ENCODE measurements at places on chromosomes 4 and X.

- DNase-seq, result no peak
Measured at GRCh38 chrX:70453024-70453618, 8.5 kb downstream of the DLG3 start.

- DNase-seq, result no peak
Measured at GRCh38 chrX:29813174-29813573, 402.2 kb upstream of the MAGEB2 start.

DNA sequence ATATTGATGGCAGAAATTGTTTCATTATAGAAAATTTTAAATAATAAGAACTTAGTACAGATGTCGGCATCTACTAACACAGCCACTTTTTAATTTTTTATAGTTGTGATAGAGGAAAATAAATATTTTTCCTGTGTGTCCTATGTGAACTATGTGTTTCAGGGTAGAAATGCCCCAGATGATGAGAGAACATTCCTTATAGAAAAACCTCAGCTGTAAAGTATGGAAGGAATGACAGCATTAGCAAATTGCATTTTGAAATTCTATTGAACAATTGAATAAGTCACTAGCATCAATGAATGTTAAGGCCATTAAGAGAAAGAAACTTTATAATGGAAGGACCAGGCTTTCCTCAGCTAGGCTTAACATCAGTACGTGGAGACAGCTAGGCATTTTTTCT, 149.2 kb downstream of the CFAP299 start:
- no peak for DNase-seq

DNA sequence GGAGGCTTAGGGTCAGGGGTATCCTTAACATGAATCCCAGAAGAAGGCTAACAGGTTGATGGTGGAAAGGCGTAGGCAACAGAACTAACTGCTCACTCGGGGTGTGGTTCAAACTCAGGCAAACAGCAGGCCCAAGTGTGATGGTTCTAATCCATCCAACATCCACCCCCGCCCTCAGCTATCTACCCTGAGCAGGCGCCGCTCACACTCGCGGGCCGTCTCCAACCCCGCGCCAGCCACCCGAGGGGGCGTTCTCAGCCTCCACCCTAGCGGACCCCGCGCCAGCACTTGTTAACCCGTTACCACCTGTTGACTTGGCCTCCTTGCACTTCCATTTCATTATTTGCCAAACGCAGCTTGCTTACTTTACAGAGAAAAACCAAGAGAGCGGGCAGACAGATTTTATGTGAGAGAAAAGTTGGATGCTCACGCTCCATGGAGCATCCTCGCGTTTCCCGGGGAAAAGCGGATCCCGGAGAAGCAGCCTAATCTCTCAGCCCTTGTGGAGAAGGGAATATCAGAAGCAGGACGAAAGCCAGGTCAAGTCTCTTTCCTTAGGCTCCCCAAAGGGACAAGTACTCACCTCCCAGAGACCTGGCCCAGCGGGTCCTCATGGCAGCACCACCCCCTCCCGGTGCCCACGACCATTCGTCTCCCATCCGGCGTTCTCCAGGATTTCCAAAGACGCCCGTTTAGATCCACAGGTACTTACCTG, 773 bp downstream of the SNCA start:
- DNase-seq, result no peak

DNA sequence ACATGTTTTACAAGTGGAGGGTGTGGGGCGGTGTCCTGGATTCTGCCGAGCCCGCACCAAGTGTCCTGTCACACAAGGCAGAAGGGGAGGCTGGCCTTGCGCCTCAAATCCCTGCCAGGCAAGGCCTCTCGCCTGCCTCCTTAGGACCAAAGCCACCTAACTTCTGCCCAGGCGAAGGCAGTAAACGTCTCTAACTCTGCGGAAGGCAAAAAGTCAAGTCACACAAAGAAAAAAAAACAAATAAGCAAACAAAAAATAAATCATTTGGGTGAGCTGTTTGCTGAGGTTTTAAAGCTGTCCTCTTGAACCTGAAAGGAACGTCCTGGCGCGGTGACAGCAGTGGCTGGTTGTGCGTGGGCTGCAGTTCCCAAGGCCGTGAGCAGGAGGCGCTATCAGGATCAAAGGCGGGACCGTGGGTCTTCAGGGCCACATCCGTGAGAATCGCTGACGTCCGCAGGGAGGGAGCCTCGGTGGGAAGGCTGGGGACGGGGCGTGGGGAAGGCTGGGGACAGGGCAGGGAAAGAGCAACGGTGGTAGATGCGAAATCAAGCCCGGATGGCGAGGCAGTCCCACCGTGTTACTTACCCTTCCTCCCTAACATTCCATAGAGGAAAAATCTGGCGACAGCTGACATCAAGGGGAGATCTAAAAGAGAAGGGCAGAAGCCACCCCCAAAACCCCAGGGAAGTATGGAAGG, 99.1 kb downstream of the TRAPPC11 start:
- DNase-seq, result no peak

GRCh38 chrX:3231766-3232165, 114.7 kb downstream of the MXRA5 start:
- DNase-seq, result no peak

- DNase-seq, result no peak
Measured at GRCh38 chrX:32010212-32010611, 938.4 kb upstream of the FTHL17 start.

DNA sequence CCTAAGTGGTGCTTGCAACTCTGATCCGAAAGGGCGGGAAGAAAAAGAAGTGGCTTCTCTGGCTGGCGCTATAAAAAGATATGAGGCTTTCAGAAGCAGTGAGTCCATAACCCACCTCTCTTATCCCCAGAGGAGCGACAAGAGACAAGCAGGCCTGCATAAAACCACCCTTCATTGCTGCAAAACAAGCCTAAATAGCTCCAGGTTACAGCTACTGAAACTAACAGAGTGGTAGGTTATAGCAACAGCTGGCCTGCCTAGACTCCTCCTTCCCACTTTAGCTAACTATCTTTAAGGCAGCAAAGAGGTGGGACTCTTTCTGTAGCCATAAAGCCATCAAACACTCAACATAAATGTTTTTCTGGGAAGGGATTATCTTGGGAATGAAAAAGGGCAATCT, 245.0 kb upstream of the GPR101 start:
- DNase-seq, result no peak

DNA sequence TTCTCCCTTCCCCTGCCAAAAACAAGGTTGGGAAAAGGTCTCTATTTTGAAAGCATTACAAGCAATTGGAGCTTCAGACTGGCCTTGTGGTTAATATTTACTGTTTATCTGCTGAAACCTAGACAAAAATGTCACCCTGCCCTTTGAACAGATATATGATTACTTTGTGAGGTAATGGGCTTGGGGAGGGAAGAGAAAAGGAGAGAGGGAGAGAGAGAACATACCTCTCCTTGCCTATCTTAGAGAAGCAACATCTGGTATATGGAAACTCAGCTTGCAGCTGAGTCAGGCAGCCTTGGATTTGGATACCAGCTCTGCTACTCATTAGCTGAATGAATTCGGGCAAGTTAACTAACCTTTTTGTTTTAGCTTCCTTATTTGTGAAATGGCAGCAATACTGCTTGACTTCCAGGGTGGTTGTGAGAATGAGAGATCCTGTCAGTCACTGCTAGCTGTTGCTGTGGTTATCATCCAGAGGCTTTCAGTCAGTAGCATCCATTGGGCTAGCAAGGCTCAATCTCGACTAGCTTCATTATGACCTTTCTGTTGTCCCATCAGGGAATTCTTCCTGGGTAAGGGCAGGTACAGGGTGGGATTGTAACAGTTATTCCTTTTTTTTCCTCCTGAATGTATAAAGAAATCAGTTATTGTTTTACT, 41.1 kb downstream of the ZFX start:
- DNase-seq, result no peak

DNA sequence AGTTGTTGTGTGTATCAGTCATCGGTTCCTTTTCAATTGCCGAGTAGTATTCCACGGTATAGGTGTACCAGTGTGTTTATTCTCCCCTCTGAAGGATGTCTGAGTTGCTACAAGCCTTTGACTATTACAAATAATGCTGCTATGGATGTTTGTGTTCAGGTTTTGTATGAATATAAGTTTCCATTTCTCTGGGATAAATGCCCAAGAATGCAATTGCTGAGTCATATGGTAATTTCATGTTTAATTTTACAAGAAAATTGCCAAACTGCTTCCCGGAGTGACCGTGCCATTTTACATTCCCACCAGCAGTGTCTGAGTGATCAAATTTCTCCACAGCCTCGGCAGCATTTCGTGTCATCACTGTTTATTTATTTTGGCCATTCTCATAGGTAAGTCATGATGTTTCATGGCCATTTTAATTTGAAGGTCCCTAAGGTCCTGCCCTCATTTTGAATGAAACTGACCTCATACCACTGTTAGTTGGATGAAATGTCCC, 73.9 kb downstream of the IRF2 start:
- DNase-seq, result no peak

- no peak for DNase-seq
Measured at GRCh38 chr4:181858741-181859140, 384.5 kb upstream of the TENM3 start.

GRCh38 chr4:74366367-74366911, 1.5 kb downstream of the EREG start:
- DNase-seq, result peak; percentile 42

DNA sequence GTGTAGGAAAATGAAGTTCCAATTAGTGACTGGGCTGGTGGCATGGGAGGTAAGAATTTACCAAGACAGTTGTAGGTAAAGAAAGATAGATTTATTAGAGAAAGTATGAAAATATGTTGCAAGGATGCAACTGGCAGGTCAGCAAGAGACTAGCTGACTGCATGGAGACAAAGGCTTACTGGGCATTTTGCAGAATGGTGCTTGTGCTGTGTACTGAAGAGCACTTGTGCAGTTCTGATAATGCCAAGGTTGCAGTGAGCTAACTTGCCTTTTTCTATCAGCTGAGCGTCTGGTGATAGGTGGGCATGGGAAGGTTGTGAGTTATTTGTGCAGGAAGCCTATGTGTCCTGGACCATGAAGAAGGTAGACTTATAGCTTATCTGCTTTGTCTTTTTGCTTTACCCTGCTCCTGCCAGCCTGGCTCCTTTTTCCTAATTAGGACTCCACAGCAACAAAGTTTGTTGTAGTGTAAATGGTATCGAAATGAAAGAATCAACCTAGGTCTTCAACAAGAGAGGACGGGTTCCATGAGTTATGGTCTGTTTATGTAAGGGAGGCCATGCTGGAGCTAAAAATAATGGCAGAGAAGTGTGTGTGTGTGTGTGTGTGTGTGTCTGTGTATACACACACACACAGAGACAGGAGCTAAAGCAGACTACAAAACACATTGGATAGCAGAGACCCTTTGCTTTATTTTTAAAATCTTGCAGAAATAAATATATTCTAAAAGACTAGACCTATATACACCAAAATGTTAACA, 15.0 kb downstream of the BST1 start:
- no peak for DNase-seq

DNA sequence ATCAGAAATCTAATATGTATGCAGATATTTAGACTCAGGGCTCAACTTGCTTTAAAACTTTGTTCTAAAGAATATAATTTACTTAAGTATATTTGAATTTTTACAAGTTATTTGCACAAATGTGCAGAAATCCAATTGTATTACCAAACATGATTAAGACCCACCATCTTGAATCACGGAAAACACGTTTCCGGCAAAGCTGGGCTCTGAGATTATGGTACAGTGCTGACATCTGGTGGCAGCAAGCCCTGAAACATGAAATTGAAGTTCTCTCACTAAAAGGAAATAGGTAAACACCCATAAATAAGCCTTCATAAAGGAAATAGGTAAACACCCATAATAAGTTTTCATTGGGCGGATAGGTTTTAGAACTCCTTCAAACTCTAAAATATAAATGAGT, 98.3 kb upstream of the MAOA start:
- DNase-seq, result peak; percentile 67

DNA sequence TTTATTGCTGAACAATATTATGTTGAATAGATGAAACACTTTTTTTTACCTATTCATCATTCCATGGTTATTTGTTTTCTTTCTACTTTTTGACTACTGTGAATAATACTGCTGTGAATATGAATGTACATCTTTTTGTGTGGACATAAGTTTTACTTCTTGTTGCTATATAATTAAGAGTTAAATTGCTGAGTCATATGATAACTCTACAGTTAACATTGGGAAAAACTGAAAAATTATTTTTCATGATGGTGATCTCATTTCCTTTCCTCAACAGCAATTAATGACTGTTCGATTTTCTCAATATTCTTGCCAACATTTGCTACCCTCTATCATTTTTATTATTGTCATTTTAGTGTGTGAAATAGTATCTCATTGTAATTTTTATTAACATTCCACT, 106.9 kb upstream of the TECRL start:
- DNase-seq, result no peak

- no peak for DNase-seq
Measured at GRCh38 chrX:101417190-101417589, 9.2 kb downstream of the HNRNPH2 start.

- no peak for DNase-seq
Measured at GRCh38 chrX:44747969-44748368, 95.9 kb upstream of the DUSP21 start.

Data from GM12865 (cell line).